Thymus (tissue), 14 donors: ENCODE measurements at places on chromosomes 7 and 10.

- no peak for DNase-seq
These were observed 481 bp upstream of the NPM3 start for GRCh38 chr10:101783736-101784118.

DNA sequence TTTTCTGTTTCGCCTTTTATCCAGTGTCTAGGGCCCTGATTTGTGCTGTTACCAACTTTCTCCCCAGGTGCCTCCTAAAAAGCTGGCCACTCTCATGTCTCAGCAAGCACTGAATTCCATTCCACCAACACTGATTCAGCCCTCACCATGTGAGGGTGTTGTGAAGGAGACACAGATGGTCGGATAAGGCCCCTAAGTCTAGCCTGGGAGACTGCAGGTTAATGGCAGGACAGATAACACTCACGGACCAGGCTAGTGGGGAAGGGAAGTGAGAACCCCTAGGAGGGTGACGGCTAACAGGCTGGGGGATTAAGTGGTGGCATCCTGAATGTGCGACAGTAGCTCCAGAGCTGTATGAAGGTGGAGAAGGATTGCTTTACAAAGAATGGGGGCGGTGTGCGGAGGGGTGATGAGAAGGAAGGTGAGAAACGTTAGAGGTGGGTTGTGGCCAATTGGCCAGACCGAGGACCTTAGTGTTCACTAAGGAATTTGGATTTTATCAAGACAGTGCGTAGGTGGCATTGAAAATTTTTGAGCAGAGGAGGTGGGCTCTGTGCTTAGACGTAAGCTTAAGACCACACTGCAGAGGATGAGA, 3.8 kb upstream of the DUSP5 start:
- DNase-seq = no peak

DNA sequence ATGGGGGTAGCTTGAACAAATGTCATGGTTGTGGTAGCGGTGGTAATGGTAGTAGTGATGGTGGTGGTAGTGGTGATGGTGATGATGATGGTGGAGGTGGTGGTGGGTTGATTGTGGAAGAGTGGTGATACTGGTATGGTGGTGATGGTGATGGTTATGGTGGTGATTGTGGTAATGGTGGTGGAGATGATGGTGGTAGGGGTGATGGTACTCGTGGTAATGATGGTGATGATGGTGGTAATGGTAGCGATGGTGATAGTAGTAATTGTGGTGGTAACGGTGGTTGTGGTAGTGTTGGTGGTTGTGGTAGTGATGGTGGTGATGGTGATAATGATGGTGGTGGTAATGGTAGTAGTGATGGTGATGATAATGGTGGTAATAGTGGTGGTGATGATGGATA, 65.7 kb upstream of the SDK1 start:
- no peak for DNase-seq

- DNase-seq = no peak
These were observed 35.3 kb downstream of the ABCB5 start for GRCh38 chr7:20650782-20651181.

- no peak for DNase-seq
These were observed 49.1 kb downstream of the STAM start for GRCh38 chr10:17693009-17693408.

DNA sequence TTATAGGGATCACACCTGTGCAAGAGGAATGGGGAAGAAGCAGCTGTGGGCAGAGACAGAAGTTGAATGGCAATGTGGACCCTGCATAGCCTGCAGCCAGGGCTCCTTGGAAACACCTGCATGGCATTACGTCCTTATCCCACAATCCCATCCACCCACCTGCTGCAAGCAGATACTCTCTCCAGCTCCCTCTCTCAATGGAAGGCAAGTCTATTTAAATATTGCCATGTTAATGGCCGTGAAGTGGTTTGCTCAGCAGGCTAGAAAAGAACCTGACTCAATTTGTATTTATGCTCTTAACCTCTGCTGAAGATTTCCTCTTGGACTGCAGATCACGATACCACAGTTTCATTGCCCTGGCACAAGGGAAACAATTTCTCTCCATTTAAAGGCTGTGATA, 417.0 kb downstream of the TYW1 start:
- no peak for DNase-seq

GRCh38 chr10:123166618-123167017, 12.4 kb downstream of the BUB3 start:
- no peak for DNase-seq

- no peak for DNase-seq
These were observed 122.5 kb downstream of the HIPK2 start for GRCh38 chr7:139655305-139655704.

DNA sequence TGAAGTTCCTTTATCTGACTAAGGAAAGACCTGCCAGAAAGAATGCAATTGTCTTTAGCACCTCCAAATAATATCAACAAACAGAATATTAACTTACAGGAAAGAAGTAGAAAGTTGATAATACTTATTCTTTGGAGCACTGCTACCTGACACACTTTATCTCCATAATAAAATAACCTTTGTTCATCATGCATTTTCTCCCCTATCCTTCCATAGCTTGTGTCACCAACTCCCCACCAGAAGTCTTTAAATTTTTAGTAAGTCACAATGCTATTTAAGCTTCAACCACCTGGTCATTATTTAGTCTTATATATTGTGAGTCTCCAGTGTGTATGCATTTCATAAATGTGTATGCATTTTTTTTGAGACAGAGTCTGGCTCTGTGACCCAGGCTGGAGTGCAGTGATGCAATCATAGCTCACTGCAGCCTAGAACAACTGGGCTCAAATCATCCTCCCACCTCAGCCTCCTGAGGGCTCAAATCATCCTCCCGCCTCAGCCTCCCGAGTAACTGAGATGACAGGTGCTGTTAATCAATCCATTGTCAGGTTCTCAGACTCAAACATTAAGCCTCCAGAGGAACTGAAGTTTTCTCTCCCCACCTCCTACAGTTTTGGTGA, 7.3 kb upstream of the CYP3A43 start:
- no peak for DNase-seq

- no peak for DNase-seq
These were observed 66.1 kb upstream of the PDZD8 start for GRCh38 chr10:117441361-117441760.

GRCh38 chr10:13684806-13685482, 98.2 kb downstream of the PRPF18 start:
- no peak for DNase-seq

- no peak for DNase-seq
These were observed 548.2 kb upstream of the PFKP start for GRCh38 chr10:2519139-2519538.

GRCh38 chr10:82319562-82319961, 444.6 kb downstream of the NRG3 start:
- DNase-seq = no peak

GRCh38 chr7:20508109-20508508, 107.4 kb upstream of the ABCB5 start:
- no peak for DNase-seq

DNA sequence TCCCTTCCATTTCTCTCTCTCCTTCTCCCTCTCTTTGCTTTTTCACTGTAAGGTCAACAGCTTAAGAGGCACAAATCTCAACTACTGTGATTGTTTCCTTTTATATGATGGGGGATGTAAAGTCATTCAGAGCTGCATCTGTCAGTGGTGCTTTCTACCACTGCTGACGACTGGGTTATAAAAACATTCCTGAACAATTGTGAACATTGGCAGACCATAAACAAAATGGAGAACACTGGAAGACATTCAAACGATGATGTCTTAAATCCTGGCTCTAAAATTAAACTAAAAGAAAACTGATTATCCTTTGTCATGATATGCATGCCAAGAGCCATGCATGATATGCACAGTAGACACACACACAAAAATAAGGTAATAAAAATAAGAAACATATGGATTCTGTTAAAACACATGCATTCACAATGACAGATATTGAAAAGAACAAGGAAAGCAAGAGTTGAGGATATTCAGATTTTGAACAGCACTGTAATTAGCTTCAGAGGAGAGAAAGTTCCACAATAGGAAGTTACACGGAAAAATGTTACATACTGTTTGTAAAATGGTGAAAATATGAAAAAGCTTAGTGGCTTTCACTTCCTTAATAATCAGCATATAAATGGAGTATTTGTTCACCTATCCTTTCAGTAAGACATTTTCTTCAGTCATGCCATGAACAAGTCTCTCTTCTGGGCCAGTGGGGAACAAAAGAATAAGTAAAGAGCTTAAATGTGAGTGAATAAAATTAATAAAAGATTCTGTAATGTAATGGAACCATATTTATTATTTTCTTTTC, 89.2 kb downstream of the RNLS start:
- DNase-seq = no peak

DNA sequence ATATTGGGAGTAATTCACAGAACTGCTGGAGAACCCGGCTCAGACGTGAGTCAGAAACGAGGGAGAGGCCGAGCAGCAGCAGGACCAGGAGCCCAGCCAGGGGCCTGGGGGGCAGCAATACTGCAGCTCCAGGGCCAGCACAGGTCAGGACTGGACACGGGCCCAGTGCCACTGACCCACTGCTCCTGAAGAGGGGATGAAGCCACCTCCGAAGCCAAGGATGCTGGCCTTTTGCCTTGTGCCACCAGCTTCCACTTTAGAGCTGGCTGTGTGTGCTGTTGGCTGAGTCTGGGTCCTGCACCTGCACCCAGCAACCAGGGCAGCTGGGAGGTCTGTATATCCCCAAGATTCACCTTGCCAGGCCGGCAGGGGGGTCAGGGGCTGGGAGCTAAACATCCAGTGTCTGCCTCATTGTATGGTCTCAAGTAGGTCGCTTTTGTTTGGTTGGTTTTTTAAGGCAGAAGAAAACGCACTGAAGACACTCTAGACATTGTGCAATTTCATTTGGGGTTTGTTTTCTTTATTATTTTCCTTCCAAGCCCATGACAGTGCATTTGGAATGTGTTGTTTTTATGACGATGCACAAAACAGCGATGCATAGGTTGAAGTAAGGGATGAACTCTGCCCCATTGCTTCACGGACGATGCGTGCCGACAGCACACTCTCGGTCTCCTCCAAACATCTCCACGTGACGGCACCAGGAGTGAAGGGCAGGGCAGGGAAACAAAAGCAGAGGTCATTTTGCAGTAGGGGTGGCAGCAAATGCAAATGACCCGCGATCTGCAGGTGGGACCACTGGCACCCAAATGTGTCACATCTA, 27.7 kb upstream of the INSIG1 start:
- no peak for DNase-seq

DNA sequence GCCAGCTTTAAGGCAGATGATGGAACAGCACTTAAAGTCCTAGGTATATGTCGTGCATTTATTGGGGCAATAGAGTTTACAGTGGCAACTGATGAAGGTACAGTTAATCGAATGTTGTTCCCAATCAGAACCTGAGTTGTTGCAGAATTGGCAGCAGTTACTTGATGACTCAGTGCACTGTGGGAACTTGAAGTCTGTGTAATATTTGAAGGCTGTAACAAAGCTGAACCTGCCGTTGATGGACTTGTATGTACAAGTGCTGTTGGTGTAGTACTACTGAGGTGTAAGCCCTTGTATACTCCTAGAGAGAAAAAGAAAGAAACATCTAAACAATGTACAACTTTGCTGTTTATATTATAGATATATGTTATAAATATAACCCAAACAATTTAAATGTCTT, 75.3 kb downstream of the EPC1 start:
- no peak for DNase-seq

DNA sequence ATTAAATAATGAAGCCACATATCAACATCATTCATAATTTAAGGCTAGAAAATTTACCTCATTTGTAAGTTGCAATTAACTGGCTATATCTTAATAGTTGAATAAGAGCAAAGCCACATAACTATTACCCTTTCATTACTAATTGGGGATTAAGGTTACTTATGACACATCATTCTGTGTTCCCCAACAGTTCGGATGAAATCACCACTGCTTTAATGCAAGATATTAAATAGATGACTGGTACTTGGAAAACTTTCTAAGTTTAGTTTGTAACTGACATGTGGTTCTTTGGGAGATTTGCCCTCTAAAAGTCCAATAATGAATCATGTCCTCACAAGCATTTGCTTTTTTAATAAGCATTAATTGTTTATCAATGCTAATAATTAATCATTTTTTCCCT, 109.1 kb downstream of the MTERF1 start:
- DNase-seq = no peak

DNA sequence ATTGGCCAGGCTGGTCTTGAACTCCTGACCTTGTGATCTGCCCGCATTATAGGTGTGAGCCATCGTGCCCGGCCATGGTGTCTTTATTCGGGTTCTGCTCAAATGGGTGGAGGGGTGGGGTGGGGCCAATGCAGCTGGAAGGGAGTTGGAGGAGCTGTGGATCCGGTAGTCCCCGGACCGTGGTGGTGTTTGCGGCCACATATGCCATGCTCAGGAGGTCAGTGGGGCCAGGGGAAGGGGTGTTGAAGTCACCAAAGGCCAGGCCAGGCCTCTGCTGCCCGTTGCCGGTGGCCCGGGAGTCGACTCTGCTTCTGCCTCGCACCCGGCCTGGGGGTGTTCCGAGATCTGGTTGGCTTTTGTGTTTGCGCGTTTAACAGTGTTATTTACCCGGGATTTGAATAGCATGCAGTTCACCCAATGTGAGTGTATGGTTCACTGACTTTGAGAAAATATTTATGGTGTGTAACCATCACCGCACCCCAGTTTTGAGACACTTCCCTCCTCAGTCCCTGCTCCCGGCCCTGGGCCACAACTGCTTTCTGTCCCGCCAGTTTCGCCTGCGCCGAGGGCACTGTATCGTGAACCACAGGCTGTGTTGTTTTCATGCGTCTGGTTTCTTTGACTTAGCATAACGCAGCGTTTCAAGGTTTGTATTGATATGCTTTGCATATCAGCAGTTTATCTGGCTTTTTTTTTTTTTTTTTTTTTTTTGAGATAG, 10.7 kb downstream of the INPP5A start:
- no peak for DNase-seq

GRCh38 chr7:102897211-102897631, 15.6 kb upstream of the LRRC17 start:
- no peak for DNase-seq

DNA sequence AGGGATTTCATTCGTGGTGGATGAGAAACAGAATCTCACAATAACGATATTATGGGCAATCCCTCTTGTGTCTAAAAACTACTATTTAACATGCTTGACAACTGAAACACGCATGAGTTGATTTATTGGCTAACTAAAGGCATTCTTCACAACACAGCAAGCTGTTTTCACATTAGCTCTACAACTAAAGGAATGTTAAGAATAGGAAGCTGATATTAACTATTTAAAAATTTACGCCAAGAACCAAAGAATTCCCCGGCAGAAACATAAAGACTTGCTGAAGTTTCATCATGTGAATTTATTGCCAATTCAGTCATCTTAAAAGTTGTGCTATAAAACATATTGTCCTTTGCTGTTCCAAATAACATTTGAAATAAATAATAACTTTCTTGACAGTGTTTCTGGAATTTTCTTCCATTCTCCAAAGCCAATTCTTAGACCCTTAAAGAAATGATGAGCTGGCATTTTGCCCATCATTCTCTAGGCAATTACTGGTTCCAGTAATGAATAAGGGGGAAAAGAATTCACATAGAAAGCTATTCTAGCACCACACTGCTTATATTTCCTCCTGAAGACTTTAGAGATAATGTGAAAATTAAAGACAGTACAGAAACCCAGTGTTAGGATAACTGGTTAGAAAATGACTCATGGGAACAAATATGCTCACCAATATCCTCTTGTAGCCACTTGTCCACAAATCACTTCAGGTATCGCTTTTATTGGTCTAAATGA, 233.1 kb downstream of the PARD3 start:
- no peak for DNase-seq

GRCh38 chr10:30134171-30134945, 75.0 kb upstream of the JCAD start:
- DNase-seq = no peak
